Globus pallidus (tissue), 1 donor: ENCODE measurements at places on chromosomes 1 and 21.

GRCh38 chr21:15749861-15750159 lies 20.0 kb downstream of the USP25 start:
- DNase-seq = no peak

DNA sequence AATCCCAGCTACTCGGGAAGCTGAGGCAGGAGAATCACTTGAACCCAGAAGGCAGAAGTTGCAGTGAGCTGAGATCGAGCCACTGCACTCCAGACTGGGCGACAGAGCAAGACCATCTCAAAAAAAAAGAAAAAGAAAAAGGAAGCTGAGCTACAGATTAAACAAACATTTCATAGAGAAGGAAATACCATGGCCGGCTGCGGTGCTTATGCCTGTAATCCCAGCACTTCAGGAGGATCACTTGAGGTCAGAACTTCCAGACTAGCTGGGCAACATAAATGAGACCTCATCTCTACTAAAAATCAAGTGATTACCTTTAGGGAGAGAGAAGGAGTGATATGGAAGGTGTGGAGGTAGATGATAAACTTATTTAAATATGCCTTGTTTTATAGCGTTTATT lies 14.0 kb upstream of the CFAP126 start:
- DNase-seq = no peak

- peak; percentile 37 for DNase-seq
Measured at GRCh38 chr21:45152265-45152746, 77.9 kb downstream of the ADARB1 start.

- no peak for DNase-seq
Measured at GRCh38 chr1:186888367-186888766, 59.6 kb downstream of the PLA2G4A start.

- no peak for DNase-seq
Measured at GRCh38 chr1:43015269-43015668, 56.6 kb upstream of the SLC2A1 start.

DNA sequence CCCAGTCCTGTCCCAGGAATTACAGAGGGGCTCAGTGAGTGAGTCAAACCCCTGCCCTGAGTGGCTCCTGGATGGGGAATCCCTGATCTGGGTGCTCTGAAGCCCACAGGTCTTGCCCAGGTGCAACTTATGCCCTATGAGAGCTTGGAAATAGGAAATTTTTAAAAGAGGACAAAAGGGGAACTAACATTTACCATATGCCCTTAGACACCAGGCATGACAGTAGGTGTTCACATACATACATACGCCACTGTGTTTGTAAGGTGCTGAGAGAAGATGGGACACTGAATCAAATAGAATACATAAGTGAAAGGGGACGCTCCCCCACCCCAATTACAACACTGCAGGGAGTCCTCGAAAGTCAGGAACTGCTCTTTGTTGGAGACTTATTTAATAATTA lies 1.4 kb downstream of the CFAP45 start:
- DNase-seq = no peak

DNA sequence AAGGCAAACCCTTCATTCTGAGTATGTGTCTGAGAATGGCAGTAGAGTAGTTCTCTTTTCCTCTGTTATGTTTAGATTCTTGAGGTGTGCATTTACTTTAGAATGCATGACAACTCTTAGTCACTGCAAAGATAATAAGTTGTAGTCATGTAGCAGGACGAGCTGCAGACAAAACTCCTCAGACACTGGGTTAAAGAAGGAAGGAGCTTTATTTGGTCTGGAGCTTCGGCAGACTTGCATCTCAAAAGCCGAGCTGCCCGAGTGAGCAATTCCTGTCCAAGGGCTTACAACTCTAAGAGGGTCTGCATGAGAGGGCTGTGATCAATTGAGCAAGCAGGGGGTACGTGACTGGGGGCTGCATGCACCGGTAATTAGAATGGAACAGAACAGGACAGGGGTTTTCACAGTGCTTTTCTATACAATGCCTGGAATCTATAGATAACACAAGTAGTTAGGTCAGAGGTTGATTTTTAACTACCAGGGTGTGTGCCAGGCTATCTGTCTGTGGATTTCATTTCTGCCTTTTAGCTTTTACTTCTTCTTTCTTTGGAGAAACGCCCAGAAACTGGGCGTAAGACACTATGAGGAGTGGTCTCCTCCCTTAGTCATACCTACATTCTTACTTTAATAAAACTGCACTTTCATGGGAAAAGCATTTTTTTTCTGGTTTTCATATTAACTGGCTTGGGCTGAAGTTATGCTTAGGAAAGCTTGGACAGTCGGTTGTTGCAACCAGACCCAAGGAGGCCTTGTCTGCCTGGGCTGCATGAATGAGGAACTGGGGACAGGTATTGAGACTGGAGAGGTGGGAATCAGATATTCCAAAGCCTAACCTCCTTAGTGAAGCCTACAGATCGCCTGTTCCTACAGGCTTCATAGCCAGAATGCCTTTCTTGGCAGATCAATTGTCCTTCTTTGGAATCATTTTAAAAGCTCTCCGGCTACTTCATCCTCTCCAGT lies 115.1 kb downstream of the RHOU start:
- no peak for DNase-seq

DNA sequence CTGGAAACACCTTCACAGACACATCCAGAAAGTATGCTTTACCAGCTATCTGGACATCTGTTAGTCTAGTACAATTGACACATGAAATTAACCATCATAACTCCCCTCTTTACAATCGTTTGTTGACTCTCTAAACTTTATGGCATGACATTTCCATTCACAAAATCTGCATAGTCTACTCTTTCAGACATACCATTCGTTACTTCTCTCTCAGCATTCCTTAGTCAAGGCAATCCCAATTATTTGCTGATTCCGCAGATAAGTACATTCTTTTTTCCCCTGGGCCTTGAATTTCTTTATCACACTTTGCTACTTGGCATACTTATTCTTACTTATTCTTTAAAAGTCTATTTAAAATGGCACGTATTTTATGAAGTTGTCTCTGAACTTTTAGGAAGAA lies 15.1 kb upstream of the CRB1 start:
- no peak for DNase-seq

DNA sequence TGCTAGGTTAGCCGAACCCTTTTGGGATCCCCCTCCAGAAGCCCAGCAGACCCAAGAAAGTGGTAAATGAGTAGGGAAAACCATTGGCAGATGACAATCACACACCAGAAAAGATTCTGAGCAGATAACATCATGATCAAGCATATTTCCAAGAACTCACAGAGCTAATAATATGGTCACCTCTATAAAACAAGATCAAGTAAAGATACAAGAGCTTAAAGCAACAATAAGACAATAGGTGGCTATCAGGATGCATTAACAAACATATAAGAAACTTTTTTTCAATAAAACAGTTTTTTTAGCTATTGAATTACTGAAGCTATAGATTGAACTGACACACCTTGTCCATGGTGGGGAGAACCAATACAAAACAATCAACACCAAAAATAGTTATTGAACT lies 29.0 kb downstream of the UBASH3A start:
- no peak for DNase-seq

- peak; percentile 81 for DNase-seq
Measured at GRCh38 chr1:156401681-156402081, 32.7 kb downstream of the RHBG start.

GRCh38 chr1:216462066-216462775 lies 39.0 kb upstream of the USH2A start:
- DNase-seq = no peak

- DNase-seq = peak; percentile 73
Measured at GRCh38 chr1:9441451-9442133, 97.7 kb upstream of the SLC25A33 start.

DNA sequence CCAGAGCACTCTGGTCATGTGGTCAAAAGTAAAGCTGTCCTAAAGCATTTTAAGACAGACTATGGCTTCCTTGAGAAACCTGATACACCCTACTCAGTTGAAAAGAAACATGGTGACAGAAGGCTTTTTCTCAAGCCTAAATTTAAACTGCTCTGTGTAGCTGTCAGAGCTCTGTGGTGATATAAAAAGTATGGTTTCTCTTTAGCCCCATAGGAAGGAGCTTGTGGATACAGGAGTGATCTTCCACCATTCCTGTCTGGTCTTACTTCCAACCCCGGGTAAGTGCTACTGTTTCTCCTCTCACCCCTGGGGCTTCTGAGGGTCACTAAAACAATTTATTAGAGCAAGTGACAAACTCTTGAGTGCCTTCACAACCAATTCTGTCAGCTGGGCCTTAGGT lies 8.5 kb downstream of the TP53BP2 start:
- no peak for DNase-seq

- DNase-seq = no peak
Measured at GRCh38 chr1:21434394-21434793, 5.5 kb upstream of the NBPF3 start.

DNA sequence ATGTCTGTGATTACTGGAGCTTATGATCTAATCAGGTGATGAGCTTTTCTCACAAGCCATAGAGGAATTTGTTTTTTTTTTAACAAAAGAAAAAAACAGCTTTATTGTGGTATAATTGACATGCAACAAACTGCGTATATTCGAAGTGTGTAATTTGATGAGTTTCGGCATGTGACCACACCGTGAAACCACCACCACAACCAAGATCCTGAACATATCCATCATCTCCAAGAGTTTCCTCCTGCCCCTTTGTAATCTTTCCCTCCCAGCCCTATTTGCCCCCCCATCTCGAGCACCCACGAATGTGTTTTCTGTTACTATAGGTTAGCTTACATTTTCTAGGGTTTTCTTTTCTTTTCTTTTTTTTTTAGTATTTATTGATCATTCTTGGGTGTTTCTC lies 4.7 kb downstream of the PGBD2 start:
- DNase-seq = no peak

- DNase-seq = no peak
Measured at GRCh38 chr1:67458663-67459062, 28.5 kb upstream of the SERBP1 start.

- DNase-seq = no peak
Measured at GRCh38 chr1:203765029-203765837, at the start of gene LAX1. LAX1 (plus strand) TSS chr1:203765183; CDS start chr1:203765566, 383 bp downstream.

DNA sequence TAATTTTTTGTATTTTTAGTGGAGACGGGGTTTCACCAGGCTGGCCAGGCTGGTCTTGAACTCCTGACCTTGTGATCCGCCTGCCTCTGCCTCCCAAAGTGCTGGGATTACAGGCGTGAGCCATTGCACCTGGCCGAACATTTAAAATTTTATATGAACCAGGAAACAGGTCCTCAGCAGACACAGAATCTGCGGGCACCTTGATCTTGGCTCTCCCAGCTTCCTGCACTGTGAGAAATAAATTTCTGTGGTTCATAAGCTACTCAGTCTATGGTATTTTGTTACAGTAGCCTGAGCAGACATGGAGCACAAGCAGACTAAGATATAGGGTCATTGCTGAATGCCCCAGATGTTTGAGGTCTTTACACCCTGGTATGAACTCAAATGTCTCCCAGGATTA lies 23.6 kb upstream of the CTH start:
- DNase-seq = no peak
